Daoy (cell line): ENCODE measurements at places on chromosomes 16 and 17. TPM values are rescaled to one million over a fixed set of nuclear protein-coding genes. Genes with fewer than 3 reads are reported as not detected.

The MEOX1 gene
- total RNA-seq, result 8.6 and 13.1 TPM in 2 replicates

The CDH13 gene
- 32.9 and 36.5 TPM in 2 replicates for total RNA-seq

The CPHXL2 gene
- total RNA-seq, result not detected in 2 replicates

The SPECC1 gene
- 38.8 and 43.0 TPM in 2 replicates for total RNA-seq

The ATMIN gene
- 23.9 and 25.6 TPM in 2 replicates for total RNA-seq

The EVPLL gene
- total RNA-seq, result not detected in 2 replicates

The CMTM1 gene
- 1.4 and 2.2 TPM in 2 replicates for total RNA-seq

The SCGB1C2 gene
- not detected in 2 replicates for total RNA-seq

The TMC5 gene
- total RNA-seq, result 0.23 TPM in 1 of 2 replicates, not detected in the other

The FAM83G gene
- 15.1 and 20.2 TPM in 2 replicates for total RNA-seq

The EXOSC6 gene
- 28.1 and 35.6 TPM in 2 replicates for total RNA-seq

The KRTAP2-1 gene
- total RNA-seq, result not detected in 2 replicates

The PRR15L gene
- not detected in 2 replicates for total RNA-seq

The CTRL gene
- total RNA-seq, result 0.74 and 1.6 TPM in 2 replicates

The SLC35G6 gene
- total RNA-seq, result 0.06 TPM in 1 of 2 replicates, not detected in the other
